ENCODE measurements at places on chromosomes 11 and 22.

DNA sequence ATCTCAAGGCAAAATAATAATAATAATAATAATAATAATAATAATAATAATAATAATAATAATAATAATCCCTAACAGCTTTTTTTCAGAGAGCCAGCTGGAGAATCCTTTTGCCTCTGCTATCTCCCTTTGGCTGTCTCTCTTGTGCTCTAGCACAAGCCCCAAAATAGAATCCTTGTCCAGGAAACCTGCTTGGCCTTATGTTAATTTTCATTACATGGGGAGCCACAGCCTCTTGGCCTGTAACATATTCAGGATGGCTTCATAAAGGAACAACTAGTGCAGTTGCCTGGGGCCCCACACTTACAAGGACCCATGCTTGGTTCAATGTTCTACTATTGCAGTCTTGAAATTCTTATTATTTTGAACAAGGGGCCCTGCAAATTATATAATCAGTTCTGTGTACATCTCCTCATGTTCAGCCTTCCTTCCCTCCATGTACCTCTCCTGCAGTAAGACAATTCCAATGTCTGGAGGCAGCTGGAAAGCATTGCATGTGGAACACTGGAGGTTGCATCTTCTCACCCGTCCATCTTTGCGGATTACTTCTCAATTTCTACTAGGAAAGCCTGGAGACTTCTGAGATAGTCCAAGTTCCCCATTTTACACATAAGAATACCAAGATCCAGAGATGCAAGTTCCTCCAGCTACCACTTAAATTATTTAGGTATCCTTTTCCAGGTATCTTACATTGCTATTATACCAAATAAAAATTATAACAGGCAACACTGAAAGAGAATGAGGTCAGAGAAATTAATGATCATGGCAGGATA, 37.8 kb upstream of the SORL1 start:
- no peak for DNase-seq

- no peak for DNase-seq
These were observed 330 bp downstream of the ACP2 start for GRCh38 chr11:47248304-47248663.

- no peak for DNase-seq
These were observed 476.4 kb downstream of the TBC1D22A start for GRCh38 chr22:47238690-47239473.

DNA sequence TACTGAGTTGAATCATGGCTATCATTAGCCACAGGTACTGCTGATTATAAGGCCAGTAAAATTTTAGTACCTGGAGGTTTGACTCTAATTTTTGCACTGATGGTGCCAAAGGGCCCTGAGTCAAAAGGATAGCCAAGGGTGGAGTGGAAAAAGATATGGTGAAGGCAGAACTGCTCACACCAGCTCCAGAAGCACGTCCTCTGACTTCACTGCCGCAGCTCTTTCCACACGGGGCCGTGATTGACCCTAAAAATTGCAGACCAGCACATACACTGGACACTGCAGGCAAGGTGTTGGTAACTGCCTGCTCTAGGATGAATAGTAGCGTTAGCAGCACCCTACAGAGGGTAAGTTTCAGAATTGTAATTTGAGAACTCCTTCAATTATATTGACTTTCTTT, 25.4 kb upstream of the GRIK4 start:
- no peak for DNase-seq

DNA sequence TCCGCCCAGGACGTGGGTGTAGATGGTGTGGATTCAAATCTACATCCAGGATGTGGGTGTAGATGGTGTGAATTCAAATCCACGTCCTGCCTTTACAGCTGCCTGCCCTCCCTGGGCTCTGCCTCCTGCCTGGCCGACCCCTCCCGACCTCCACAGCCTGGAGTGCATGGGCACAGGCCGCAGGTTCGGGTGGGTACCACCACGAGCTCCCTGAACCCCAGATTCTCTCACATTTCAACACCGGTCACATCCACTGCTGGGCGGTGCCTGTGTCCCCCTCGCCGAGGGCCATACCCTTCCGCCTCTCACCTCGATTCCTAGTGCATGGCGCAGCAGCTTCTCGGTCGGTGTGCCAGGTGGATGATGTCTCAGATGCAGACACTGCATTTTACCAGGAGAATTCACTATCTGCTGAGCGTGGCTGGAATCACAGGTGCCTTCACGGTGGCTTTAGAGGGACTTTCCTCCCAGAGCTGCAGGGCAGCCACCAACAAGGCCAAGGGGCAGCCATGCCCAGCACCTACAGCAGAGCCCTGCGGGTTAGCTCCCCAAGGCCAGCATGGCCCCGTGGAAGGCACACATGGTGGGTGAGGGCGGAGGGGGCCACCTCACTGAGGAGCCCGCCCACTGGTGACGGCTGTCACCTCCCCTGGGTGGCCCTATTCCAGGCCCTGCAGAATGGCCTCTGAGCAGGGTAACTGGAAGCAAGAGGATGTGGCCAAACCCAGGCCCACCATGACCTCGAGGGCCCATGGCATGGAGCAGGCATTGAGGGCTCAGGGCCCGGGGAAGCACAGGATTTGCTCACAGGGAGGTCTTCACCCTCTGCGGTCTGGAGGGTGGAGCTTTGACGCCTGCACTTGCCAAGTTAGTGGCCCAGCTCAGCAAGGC, 638.5 kb downstream of the TBC1D22A start:
- DNase-seq = no peak
